Pulmonary artery endothelial cell (primary cell): ENCODE measurements at places on chromosomes 2 and 18.
A peak's percentile ranks its signal among the peaks of the same experiment; 100 is the strongest.

- DNase-seq = no peak
These were observed 8.6 kb downstream of the CLIP4 start for GRCh38 chr2:29123617-29124349.

DNA sequence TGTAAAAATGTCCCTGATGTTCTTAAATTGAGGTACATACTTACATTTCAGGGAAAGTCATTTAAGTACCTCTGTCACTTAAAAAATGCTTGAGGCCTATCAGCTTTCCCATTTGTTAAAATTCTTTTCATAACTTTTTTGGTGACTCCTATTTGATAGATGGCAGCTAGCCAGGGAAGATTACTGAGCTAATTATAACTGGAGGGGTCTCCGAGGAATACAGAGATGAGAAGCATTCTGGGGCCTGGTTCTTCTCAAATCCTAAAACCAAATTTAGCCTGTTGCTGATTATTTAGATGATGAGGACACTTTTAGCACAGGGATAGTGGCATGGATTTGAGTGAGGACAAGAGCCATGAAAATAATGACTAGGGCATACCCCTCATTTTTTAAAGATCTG is 4.8 kb downstream of the UGP2 start:
- no peak for DNase-seq

GRCh38 chr2:205482399-205483081 is 199.8 kb upstream of the NRP2 start:
- DNase-seq = no peak

GRCh38 chr2:12222554-12222953 is 476.1 kb downstream of the LPIN1 start:
- no peak for DNase-seq

DNA sequence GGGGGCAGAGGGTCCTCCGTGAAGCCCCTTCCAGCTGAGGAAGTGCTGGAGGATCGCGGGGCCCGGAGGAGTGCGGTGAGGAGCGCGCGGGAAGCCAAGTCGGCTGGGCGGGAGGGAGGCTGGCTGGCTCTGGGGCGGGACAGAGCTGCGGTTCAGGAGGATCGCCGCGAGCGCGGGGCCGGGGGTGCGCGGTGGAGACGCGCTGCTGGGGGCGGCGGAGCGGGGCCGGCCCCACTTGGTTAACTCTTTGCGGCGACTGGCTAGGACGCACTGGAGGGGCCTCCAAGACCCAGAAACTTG is 464 bp downstream of the CYBRD1 start:
- no peak for DNase-seq

DNA sequence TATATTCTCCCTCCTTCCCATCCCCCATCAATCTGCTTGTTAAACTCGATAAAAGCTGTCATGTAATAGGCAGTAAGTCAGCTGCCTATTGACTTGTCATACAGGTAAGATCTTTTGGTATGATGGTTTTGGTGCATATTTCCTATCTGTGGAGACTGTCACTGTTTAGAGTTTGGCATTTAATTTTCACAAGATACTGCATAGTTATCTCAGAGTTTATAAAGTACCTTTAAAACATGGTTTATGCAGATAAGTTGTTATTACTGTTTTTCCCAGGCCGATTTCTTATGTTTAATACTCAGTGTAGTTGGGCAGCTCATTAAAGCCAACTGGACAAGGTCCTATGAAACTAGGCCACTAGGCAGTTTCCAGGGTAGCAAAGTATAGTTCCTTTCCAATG is 222.1 kb downstream of the GALNT13 start:
- no peak for DNase-seq

DNA sequence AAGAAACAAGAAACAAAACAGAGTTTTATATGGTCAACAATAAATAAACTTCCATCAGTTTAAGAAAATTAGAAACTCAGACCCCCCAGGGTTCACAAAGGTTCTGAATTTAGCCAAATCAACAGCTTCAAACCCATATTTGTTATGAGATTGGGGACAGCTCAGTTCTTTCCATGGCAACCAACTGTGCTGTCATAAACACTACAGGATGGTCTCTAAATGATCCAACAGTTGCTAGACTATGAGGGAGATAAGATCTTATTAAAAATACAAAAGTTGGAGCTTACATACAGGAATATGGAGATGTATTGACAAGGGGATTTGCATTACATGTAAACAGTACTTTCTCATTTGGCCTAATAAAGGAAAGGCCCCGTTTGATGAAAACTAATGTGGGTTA is 154.6 kb upstream of the CTAGE1 start:
- DNase-seq = no peak

DNA sequence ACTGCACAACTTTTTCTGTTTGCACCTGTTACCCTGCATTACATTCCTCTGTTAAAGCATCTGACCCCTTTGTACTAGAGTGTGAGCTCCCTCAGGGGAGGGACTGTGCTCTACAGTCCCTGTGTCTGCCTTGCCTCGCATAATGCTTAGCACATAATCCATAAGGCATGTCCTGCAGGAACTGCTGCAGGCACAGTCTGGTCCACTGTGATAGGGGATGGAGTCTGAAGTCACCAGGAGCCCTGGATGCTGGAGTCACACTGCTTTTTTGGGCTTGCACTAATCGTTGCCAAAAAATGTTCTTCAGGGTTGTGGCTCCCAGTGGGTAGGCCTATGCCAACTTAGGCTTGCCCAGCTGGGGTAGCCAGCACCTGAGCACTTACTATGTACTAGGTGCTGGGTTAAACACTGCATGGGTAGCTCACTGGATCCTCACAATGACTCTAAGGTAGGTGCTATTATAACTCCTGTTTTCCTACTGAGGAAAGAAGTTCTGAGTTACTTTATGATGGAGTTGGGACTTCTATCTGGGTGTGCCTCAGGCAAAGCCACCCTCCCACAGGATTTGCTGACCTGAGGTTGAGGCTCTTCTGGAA is 33.3 kb downstream of the COPS7B start:
- DNase-seq = no peak

GRCh38 chr18:11689669-11690565 is 853 bp downstream of the GNAL start:
- DNase-seq = no peak

GRCh38 chr2:84137034-84137433 is 322.0 kb downstream of the SUCLG1 start:
- DNase-seq = no peak

- DNase-seq = no peak
These were observed 17.8 kb downstream of the RASGRP3 start for GRCh38 chr2:33494155-33494779.

DNA sequence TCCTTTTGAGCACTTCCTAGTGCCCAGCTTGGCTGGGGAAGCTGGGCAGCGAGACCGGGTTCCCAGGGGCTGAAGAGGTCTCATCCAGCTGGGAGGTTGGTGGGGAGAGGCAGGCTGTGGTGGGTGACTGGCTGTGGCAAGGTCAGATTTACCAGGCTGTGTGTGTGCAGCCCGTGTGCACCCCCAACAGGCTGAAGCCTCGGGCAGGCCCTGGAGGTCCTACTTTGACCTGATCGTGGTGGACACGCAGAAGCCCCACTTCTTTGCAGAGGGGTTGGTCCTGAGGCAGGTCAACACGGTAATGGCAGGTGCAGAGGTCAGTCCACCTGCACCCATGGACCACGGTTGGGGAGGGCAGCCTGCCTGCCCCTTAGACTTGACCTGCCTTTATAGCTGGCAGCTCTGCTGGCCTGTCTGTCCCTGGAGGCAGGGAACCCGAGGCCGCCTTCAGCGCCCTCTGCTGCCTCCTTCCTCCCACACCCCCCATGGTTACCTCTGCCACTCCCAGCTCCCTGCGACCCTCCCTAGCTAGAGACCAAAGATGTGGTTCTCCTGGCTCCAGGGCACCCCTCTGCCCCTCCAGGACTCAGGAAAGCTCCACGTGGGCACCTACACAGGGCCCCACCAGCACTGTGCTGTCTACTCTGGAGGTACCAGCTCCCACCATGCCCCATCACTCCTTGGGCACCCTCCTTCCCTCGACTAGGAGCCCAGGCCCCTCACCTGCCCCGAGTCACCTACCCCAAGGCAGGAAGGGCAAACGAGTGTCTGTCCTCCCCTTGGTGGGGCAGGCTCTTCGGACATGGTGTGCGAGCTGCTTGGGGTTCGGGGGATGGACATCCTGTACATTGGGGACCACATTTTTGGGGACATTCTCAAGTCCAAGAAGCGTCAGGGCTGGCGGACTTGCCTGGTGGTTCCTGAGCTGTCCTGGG is 4.0 kb downstream of the NT5DC4 start:
- no peak for DNase-seq

GRCh38 chr2:217795067-217795466 is 207.7 kb downstream of the TNS1 start:
- no peak for DNase-seq

DNA sequence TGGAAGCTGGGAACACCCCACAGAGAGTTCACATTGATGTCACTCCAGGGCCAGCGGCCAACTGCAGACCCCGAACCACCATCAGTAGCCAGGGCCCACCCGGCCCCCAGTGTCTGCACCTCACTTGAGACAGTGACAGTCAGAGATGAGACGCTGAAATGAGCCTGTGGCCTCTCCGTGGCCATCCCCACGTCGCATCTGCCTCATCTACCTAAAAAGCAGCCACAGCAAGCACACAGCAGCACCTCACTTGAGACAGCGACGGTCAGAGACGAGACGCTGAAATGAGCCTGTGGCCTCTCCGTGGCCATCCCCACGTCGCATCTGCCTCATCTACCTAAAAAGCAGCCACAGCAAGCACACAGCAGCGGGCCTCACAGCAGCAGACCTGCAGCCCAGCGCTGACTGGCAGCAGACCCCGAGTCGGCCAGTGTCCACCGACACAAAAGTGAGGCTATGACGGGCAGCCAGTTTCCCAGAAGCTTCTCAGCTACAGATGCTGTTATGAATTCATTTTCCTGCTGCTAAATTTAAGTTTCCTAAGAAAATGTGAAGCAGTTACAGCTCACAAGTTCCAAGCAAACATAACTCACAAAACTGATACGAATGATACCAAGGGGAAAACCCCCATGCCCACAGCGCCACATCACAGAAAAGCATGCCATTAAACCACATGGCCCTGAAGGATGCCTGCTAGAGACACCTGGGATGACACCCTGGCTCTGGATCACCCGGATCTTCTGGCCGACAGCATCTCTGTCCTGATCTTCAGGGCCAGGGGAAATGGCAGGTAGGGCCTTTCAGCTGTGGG is 27.7 kb downstream of the SNORC start:
- DNase-seq = no peak

GRCh38 chr2:146258071-146258470 is 1586.8 kb upstream of the ACVR2A start:
- DNase-seq = no peak

GRCh38 chr2:1675633-1676032 is 68.7 kb downstream of the PXDN start:
- no peak for DNase-seq

DNA sequence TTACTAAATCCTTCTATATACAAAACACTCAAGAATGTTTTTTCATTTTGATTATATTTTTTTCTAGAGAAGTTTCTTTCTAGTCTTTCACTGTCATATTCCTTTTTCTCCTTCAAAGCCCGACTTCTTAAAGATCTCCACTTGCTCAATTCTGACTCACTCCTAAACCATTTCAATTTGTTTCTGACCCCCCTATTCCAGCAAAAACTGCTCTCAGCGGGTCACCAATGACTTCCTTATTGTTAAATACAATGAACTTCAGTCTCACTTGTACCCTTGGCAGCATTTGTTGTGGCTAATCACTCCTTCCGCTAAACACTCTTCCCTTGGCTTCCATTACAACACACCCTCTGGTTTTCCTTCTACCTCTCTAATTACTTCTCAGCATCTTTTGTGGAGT is 111.1 kb upstream of the RBBP8 start:
- DNase-seq = peak; percentile 45

- DNase-seq = no peak
These were observed 45.4 kb upstream of the SMIM21 start for GRCh38 chr18:75472906-75473305.

GRCh38 chr2:179377296-179377695 is 112.7 kb upstream of the SESTD1 start:
- no peak for DNase-seq

DNA sequence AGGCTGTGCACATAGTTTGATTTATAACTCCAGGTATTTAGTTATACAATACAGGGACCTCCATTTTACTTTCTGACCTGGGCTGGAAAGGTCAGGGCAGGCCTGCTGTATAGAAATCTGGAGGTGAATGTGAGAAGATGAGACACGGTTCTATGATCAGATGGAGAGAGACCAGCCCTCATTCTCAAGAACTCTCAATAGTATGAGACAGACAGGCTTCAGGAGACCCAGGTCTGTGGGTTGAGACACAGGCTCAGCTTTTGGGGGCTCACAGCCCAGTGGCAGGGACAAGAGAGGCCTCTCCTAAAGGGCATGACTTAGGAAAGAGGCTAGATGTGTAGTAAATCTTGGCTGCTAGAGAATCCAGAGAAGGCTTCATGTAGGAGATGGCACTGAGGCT is 719 bp upstream of the ATP6V1B1 start:
- DNase-seq = no peak

GRCh38 chr18:59639821-59640220 is 57.4 kb downstream of the CCBE1 start:
- DNase-seq = no peak

DNA sequence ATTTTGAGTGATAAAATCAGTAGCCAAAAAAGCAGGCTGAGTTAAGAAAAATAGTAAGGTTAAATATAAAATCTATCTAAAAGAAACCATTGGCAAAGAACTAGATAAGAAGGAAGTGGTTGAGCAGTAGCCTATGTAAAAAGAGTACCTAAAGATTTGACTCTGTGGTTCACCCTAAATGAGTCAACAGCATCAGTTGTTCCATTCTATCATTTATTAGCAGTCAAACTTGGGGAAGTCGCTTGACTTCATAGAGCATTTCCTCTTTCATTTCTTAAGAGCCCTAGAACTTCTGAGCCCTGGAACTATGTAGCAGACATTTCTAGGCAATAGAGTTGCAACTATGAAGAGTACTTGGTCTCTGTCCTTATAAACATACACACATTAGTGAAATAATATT is 381.7 kb downstream of the NUP35 start:
- DNase-seq = no peak

DNA sequence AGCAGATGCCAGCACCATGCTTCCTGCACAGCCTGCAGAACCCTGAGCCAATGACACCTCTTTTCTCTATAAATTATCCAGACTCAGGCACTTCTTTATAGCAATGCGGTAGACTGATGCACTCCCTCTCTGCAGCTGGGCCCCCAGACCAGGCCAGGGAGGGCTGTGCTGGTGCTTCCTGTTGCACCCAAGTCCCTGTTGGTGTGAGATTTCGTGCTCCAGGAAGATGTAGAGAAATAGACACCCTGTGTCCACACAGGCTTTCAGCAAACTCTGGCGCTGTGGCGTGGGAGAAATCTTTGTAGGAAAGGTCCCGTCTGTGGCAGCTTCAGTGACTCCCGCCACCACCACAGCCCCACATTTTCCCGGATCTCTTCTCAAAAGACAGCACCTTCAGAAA is 572.2 kb downstream of the GALR1 start:
- no peak for DNase-seq

DNA sequence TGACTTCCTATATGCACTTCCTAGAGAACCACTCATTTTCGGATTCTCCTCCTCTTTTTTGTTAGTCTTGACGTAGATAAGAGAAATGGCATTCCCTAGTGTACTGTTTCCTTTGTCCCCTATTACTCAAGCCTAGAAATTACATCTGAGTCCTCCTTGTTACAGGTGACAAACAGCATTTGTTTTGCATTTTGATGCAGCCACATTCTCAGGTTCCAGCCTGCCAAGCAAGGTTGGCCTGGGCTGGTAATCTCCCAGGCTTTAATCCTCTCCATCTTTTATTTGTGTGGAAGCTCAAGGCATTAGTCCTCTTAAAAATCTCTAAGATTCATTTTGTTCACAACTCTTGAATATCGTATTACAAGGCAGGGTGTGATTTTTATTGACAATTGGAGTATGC is 318.0 kb upstream of the NRP2 start:
- DNase-seq = no peak

GRCh38 chr2:134568413-134568812 is 150.4 kb downstream of the TMEM163 start:
- DNase-seq = no peak

GRCh38 chr2:147288131-147288530 is 556.7 kb upstream of the ACVR2A start:
- DNase-seq = no peak
